Stimulated activated CD8-positive, alpha-beta memory T cell treated with anti-CD3 and anti-CD28 coated beads, Interleukin-4, amount 100 ng/mL, for 1 hour (primary cell): ENCODE measurements at places on chromosomes 3 and 15.

- peak; percentile 8 for DNase-seq
Measured at GRCh38 chr15:84570164-84570735, 30.6 kb upstream of the ZSCAN2 start.

DNA sequence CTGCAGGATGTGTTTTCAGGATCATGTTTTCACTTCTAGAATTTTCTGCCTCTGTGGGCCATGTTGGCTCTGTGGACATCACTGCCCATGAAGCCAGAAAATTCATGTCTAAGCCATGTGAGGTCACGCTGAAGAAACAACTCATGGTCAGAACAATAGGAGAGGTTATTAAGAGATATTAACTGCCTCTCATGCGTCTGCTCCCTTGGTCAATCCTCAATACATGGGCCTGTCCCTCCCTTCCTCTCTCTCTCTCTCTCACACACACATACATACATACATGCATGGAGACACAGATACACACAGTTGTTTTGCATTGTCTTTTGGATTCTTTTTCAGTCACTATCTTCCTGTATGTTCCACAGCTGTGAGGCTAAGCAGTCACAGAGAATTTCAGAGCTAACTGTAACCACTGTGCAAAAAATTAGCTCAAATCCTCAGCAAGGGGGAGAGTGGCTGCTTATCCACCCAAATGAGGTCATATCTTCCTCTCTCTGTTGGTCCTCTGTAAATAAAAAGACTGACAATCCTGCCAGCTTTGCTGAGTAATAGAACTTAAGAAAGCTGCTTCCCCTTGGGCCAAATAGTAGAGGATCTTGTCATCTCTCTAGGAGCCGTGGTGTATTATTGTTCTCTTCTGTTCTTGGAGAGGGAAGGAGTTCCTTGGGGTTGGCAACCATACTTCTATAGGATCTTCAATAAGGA, 45.6 kb downstream of the LRTM1 start:
- DNase-seq: no peak

GRCh38 chr3:50591196-50591741, 20.3 kb downstream of the CISH start:
- DNase-seq: no peak

DNA sequence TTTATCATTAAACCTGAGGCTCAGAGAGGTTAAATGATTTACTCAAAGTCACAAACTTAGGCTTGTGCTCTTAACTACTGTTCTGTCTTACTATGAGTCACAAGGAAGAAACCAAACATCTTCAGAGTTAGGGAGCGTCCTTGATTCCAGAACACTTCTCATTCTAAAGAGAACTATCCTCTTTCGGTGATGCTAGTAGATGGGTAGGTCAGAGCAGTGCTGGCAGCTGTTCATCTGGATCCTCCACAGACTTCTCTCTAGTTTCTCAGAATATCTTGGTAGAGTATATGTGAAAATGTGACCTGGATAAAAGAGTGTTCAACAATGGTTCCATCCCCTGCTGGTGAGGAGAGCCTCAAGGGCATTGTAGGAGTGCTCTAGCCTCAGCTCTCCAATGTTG, 3.3 kb downstream of the ARL6IP5 start:
- no peak for DNase-seq

DNA sequence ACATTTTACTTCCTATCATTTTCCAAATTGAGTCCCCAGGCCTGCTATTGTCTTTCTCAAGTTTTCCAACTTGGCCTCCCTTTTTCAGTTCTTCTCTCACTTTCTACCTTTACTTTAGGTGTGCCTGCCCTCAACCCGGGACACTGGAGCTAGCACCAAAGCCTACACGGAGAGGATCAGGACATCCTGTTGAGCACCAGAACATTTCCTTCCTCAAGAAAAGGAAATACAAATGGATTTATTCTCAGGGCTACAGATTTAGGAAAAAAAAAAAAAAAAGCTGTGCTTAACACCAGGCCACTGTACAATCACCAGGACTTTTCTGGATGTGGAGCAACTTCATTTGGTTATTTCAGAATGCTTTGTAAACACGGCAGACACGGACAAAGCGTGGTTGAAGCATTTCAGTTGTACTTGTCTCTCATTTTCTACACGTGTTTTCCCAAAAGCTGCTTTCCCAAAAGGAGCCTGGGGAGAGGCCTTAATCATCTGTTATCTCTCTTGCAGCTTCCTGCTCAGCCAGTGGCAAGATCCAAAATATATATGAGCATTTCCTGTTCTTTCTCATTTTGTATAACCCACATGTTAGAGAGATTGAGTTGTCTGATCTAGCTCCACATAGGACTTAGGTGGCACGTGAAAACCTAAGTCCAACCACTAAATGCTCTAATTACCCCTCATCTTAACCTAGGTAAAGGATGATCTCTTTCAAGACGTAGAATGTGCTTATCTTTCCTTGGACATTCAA, 15.5 kb upstream of the ATP1B3 start:
- DNase-seq: no peak

- no peak for DNase-seq
Measured at GRCh38 chr3:139523718-139524117, 15.8 kb downstream of the RBP1 start.
